ENCODE measurements at places on chromosomes 6 and 20.

DNA sequence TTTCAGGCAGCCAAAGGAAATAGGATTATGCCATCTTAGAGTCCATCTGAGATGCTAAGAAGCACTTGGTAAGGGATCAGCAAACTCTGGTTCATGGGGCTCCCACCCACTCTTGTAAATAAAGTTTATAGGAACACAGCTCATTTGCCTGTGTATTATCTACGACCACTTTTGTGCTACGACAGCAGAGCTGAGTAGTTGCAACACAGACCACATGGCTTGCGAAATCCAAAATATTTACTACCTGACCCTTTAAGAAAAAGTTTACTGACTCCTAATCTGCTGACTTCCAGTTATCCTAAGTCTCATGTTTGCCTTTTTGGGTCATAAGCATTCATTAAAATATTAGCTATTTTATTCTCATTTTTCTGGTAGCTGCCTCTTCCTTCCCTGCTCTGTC is 859.0 kb downstream of the QKI start:
- DNase-seq, result no peak

DNA sequence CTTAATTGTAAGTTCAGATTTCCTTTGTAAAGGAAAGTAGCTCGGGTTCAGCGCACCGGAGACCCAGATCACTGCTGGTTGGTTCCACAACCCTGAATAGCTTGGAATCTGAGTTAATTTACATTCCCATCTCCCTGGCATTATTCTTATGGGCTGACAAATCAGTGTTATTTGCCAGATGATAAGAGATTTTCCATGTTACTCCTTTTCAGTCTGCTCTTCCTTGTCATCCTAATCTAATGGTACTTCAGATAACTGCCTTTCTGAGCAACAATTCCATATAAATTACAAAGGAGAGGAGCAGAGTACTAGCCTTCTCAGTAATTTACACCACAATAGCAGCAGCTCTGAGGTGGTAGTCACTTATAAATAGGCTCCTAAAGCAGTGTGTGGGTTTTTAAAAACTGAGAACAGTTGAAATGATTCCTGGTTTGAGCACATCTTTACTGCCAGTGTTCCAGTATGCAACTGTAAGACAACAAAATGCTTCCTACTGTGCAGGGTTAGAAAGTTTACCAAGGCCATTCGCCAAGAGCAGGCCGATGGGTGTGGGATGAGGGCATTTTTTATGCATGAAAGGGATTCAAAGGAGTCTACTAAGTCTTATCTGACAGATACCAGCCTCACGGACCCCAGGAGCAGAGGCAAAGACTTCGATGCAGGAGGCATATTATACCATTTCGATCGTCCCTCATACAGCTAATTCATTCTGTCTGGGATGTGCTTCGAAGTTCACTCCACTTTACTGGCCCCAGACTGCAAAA is 89.7 kb downstream of the NDUFAF5 start:
- DNase-seq, result no peak

GRCh38 chr20:35954907-35955251 is 577 bp upstream of the SCAND1 start:
- no peak for DNase-seq

- no peak for DNase-seq
Measured at GRCh38 chr20:62758226-62758912, 37.9 kb upstream of the MRGBP start.

GRCh38 chr6:113980937-113981554 is 10.1 kb upstream of the HDAC2 start:
- no peak for DNase-seq

GRCh38 chr20:20593447-20594170 is 118.8 kb downstream of the RALGAPA2 start:
- DNase-seq, result no peak

GRCh38 chr20:54665812-54666211 is 190.4 kb downstream of the DOK5 start:
- no peak for DNase-seq

DNA sequence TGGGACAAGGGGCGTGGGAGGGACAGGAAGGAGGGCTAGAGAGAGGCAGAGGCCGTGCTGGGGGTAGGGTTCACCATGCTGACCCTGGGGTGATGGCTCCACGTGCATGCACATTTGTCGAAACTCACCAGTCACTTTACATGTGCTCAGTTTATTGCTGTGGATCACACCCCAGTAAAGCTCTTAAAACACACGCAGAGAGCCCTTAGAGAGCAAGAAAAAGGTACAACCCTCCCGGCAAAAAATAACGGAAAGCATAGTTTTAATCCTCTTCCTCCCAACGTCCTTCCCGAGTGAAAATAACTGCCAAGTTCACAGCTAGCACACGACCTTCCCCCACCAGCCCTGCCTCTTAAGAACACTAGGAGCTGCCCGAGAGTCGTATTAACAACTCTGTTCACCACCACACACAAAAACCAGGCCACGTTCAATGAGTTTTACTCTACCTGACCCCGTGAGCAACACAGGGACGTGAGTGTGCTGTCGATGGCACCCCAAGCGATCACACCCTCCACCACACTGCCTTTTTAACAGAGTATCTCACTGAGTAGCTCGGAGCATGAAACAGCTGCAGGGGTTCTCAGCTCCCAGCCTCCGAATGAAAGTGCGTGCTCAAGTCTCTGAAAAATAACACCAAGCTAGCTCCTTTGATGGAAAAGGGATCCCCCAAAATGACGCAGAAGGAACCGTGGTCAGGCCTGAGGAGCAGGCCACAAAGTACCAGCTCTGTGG is 39.7 kb downstream of the TAF4 start:
- no peak for DNase-seq

GRCh38 chr6:24918641-24919055 is 17.1 kb downstream of the RIPOR2 start:
- no peak for DNase-seq

GRCh38 chr20:38034108-38034649 is 633 bp downstream of the RPRD1B start:
- DNase-seq, result no peak

DNA sequence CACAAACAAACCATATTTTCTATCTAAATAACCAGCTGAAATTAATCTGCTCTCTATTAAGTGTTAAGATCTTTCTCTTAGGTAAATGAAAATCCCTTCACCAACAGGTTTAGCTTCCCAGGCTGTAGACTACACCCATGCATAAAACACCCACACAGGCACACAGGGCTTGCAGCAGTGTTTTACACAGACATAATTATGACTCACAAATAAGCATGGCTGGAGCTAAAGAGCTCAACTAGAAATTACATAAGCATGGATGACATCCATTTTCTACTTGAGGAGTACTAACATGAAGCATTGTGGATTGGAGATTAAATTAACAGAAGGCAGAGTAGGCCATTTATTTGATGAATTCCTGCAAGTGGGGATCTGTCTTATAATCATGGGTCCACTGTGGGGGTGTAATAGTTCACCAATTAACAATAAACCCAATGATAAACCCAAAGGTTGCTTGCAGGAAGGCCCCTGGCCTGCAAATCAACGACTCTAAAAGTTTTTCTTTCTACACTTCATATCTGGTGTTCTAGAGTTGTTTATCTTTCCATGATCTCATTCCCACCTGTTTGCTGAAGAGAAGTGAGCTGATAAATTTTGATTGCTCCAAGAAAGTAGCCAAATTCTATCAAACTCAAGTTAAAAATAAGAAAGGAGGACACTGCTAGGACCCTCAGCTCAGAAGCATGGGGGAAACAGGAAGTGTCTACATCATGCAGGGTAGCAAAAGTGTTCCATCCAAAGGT is 33.8 kb upstream of the E2F3 start:
- no peak for DNase-seq

DNA sequence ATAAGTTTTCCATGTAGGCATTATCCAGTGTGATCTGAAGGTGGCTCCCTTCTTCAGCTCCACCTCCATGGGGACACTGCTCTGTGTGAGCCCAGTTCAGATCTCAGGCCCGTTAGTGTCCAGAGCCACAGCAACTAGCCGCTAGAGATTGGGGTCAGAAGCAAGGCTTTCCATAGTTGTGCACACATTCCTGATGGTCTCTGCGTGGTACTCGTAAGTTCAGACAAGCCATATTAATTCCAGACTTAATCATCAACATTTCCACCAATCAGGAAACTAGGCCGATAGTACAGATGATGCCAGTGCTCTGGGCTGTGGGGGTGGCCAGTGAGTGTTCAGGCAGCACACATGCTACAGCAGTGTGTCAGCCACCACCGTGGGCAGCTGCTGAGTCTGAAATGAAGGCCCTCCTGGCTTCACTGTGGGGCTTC is 17.5 kb upstream of the SYNCRIP start:
- DNase-seq, result no peak

GRCh38 chr6:1624058-1624850 is 14.5 kb downstream of the FOXC1 start:
- DNase-seq, result no peak
